Sciatic nerve (tissue), 2 donors: ENCODE measurements at places on chromosomes 7 and 10. TPM values are rescaled to one million over a fixed set of nuclear protein-coding genes. Genes with fewer than 3 reads are reported as not detected.

HECTD2 gene
- 27.1 TPM for total RNA-seq

- DNase-seq, result no peak
Observed at GRCh38 chr10:97338041-97338440, 3.5 kb upstream of the FRAT2 start.

OR6B1 gene
- not detected for total RNA-seq

GRCh38 chr10:70296406-70296899, 12.6 kb upstream of the NPFFR1 start:
- DNase-seq, result peak; percentile 89

DNA sequence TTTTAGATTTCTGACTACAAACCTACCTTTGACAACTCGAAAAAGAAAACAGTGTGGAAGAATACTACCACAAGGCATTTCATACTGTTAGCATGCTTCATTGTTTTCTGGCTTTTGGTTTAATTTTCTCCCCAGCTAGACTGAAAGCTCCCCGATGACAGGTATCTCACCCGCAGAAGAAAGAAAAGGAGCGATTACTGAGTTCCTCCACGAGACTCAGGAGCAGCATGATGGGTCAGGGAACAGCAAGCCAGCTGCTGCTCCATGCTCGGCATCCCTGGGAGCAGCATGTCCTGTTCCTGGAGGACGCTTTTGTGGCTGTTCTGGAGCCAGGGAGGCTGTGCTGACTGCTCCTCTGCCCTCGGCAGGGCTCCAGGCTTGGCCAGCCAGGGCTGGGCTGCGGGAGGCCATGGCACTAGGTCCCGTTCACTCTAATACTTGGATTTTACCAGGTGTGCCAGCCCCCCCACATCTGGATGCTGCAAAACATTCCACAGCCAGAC, 133.4 kb downstream of the PRKAG2 start:
- DNase-seq, result no peak

PLCE1 gene
- total RNA-seq, result 16.9 TPM

DNA sequence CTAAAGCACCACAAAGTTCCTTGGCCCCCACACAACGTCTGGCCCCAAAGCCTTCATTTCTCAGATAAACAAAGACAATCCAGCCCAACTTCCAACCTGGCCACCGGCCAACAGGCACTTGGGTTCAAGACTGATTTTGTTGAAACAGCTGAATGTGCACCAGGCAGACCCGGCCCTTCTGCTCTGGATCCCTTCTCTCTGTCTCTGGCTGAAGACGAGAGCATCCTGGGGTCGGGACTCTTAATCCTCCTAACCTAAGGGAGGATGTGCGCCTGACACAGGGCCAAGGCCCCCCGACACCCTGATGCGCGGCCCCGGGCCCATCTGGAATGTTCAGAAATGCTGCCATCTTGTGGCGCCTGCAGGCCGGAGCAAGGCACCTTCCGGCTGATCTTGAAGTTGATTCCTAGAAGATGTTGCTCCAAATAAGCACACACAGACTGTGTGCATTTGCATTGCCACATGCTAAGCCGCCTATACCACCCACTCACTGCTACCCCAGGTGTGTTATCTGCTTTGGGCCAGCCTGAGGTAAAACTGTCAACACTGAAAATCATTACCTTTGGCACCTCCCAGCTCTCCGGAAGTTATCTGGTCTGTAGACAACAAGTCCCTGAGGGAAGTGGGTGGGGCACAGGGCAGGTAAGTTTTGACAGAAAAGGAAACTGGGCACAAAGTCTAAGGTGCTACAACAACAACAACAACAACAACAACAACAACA, 98.4 kb upstream of the HABP2 start:
- peak; percentile 73 for DNase-seq

- DNase-seq, result peak; percentile 77
Observed at GRCh38 chr7:47458057-47458456, 123.9 kb downstream of the TNS3 start.

DNA sequence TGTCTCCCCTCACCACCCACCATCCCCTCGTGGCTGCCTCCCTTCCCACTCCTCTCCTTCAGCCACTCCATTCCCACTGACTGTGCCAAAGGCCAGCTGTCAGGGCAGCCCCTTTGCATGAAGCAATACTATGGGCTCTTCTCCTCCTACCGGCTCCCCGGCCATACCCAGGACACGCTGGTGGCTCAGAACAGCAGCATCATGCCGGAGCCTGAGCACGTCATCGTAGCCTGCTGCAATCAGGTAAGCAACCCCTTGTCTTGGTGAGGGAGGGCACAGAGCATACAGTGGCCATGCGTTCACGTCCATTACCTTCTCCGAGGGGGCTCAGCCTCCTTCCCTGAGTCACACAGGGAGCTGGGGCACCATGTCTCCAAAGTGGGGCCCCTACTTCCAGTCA, 11.6 kb downstream of the CHAT start:
- peak; percentile 25 for DNase-seq

GRCh38 chr10:86137561-86137960, 229.0 kb downstream of the GRID1 start:
- DNase-seq, result no peak

GGCT gene
- 21.4 TPM for total RNA-seq

FAM13C gene
- total RNA-seq, result 25.0 TPM

- no peak for DNase-seq
Observed at GRCh38 chr7:113424185-113424817, 305.9 kb upstream of the SMIM30 start.

DNA sequence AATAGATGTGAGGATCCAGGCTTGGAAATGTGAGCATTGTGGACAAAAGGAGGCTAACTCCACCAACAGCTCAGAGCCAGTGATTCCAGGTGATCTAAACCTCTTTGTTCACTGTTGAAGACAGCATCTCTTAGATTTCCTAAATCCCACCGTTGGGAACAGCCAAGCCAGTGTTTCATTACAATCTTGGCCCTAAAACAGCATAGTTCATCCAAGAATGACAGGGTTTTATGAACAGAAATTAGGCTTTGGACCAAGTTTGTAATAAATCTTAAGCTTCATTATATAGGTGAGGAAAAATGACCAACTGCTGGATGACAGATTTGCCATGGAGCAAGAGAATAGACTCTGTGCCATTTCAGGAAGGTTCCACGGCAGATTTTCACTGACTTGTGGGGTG, 65.8 kb downstream of the MTURN start:
- no peak for DNase-seq

PTPRN2 gene
- total RNA-seq, result 12.7 TPM

DNA sequence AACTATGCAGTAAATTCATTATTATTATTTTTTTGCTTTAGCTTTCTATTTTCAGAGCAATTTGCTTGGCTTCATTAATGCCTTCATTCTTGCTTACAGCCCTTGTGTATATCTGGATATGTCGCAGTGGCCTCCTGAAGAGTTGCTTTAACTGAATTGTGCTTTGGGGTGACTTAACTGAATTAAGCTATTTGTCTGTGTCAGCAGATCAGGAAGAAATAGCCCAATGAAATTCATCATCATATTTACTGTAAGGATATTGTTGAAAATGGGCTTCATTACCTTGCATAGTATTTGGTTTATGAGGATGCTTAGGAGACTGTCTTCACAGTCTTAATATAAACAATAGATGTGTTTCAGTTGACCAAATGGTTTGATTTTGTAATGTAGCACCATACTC, 59.7 kb upstream of the PIP4K2A start:
- DNase-seq, result no peak

GRCh38 chr10:125679436-125679835, 3.5 kb downstream of the TEX36 start:
- no peak for DNase-seq

GRCh38 chr7:3280445-3280844, 20.6 kb upstream of the SDK1 start:
- no peak for DNase-seq

POU6F2 gene
- total RNA-seq, result 2.9 TPM

ANKMY2 gene
- total RNA-seq, result 29.5 TPM

GRCh38 chr10:71216363-71216695, 4.0 kb downstream of the UNC5B start:
- DNase-seq, result peak; percentile 26

- no peak for DNase-seq
Observed at GRCh38 chr7:5614600-5614999, 166.9 kb downstream of the RNF216 start.

DNA sequence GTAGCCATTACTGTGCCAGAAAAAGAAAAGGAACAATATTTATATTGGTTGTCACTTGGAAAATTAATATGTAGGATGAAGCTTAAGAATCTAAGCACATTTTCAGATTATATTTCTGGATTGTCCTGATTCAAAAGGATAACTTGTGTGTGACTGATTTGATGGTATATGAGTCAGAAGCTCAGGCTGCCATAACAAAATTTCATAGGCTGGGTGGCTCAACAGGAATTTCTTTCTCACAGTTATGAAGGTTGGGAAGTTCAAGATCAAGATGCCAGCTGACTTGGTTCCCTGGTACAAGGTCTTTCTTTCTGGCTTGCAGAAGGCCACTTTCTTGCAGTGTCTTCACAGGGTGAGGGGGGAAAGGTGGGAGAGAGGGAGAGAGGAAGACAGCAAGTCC, 108.5 kb downstream of the ST7 start:
- DNase-seq, result no peak

DNA sequence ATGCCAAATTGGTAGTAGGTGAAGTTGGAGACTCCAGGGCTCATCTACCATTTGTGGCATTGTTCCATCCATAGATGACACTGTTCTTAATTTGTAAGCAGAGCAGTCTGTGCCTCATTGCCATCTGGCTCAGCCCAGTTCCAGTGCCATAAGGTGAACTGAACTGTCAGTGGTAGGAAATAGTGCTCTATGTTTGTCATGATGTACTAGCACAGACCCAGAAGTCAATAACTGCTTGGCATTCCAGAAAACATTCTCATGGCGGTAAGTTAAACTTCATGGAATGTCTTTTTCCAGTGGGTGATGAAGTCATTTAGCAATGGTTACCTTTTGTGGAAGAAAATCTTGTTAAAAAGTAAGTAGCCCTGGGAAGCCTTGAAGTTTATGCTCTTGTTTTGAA, 302.7 kb downstream of the SUGCT start:
- no peak for DNase-seq

DNA sequence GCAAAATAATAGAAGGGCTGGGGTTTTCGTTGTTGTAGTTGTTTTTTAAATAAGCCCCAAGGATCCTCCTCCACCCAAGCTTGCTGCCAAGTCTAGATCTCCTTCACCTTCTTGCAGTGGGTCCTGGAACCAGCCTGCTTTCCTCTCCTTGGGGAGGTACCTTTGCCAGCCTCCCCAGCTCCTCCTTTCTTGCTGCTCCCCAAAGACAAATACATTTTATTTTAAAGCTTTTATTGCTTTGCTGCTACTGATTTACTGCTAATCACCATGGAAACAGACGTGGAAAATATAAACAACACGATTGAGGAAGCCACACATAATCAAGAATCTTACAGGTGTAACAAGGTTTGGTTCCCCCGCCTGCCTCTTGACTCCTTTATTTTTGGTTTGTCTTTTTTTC, 17.4 kb upstream of the SLF2 start:
- DNase-seq, result no peak

SFRP5 gene
- 292 TPM for total RNA-seq

DNA sequence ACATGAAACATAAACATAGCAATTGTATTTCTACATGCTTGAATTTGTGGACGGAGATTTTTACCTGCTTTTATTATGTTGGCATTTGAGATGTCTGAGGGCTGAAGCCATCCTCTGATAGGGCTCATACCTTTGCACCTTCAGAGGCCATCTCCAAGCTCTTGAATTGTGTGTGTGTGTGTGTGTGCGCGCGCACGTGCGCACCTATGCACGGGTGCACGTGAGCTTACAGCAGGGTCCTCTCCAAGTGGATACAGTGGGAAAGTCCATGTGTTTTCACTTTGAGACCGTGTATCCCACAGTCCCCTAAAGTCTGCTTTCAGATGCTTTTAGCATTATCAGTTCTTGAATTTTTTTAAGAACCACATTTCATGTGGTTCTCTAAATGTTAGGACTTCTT, 178.6 kb downstream of the RAB11FIP2 start:
- no peak for DNase-seq

DNA sequence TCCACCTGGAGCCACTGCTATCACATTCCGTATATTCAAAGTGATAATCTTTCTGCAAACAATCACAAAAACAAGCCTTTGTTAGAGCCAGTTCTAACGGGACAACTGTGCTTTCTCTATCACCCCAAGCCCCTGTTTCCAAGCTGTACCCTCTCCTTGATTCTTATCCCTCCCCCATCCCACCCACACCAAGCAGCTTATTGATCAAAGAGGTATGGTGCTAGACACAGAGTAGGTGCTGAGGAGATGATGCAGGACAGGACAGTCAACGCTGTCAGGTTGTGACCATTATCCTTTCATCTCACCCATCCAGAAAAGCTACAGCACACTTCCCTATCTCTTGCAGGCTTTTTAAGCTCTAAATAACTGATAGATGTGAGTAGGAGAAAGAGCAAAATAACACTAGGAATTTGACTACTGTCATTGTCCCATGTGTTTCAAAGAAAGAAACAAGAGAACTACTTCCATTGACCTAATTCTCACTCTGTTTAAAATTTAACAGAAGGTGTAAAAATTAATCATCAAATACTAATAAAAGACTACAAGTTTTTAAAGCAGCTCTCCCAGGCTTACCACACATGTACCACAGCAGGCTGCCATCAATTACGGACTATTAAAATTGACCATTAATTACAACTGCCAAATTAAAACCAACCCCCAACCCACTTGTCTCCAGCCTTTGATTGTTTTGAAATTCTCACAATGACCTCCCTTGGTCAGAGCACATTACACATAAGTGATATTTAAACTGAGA, 94.3 kb downstream of the ELAPOR2 start:
- DNase-seq, result no peak

FAM221A gene
- 9.8 TPM for total RNA-seq

MRLN gene
- total RNA-seq, result not detected

DNA sequence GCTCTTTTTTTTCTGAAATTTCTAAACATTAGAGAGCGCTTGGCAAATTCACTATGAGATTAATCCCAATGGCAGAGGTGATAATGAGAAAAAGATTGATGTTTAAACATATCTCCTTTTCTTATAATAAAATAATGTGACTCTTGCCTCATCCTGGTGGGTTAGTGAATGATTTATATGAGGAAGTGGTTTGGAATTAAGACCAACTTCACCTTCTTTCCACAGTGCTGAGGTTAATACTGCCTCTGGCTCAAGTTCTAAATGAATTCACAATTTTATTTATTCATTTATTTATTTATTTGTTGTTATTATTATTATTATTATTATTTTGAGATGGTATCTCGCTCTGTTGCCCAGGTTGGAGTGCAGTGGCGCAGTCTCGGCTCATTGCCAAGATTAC, 40.5 kb upstream of the ADO start:
- DNase-seq, result no peak

DNA sequence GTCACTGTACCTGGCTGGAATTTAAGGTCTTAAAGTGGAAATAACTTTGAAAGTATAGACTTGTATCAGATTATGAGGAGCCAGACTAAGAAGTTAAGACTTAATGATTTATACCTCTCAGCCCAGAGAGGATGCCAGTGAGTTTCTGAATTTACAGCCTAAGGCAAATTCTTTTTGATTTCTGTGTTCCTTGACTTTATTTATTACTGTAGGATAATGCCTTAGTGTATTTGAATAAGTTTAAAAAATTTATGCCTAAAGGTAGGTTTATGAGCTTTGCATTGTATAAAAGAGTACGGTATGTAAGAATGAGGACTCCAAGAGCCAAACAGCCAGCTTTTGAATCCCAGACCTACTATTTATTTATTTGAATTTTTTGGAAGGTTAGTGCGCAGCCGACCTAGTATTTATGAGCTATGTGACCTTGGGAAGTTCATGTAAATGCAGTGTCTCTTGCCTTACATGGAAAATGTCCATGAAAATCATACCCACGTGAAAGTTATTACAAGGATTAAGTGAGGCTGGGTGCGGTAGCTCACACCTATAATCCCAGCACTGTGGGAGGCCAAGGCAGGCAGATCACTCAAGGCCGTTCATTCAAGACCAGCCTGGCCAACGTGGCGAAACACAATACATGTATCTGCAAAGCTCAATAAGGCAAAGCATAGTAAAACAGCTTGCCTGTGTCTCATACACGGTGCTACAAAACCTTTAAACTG, 174.6 kb downstream of the AUTS2 start:
- no peak for DNase-seq
